ENCODE measurements at places on chromosomes 2 and 18.

GRCh38 chr2:174666845-174667244 is 69.2 kb upstream of the WIPF1 start:
- no peak for DNase-seq

DNA sequence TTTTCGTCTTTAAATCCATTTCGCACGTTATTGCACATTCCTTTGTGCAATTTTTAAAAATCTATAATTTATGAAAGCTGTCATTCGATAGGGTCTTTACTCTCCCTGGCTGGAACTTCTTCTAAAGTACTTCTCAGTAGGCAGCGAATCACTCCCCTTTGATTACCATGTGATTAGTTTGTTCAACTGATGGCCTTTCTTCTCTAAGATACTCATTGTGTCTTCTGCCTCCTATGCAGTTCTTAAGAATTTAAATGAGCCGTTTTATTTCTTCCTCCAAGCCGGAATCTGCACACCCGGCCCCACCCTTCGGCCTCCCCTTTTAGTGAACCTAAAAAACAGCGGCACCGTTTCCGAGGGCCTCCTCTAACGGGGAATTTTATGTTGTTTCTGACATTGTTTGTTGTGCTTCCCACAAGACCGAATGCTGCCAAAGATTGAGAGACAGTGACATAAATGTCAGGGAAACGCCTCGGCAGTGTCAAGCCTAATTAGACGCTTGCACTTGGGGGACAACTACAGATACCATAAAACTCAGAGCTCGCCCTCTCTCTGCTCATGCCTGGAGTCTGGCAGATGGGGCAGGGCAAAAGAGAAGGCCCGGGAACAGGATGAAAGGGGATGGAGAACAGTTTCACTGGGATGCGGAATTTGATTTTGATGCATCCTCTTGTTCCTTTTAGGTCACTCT is 255.3 kb downstream of the BCL11A start:
- no peak for DNase-seq

- no peak for DNase-seq
Measured at GRCh38 chr2:149902081-149902480, 314.5 kb upstream of the MMADHC start.

DNA sequence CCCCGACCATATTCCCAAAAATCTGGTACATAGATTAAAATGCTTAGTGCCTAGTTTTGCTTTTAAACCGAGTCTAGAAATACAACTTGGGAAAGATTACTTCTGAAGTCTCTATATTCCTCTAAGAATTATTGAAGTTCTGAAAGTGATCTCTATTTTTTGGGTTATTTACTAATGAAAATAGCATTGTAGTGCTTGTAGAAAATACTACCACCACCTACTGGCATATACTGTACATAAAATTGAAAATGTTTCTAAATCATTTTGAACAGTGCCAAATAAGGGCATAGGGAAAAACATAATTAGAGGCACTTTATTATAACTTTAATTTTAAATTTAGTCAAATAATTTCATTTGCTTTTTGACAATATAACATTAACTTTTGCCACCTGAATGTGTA is 1399.6 kb upstream of the ZEB2 start:
- no peak for DNase-seq

- DNase-seq, result no peak
Measured at GRCh38 chr18:75592527-75592926, 165.0 kb upstream of the SMIM21 start.

DNA sequence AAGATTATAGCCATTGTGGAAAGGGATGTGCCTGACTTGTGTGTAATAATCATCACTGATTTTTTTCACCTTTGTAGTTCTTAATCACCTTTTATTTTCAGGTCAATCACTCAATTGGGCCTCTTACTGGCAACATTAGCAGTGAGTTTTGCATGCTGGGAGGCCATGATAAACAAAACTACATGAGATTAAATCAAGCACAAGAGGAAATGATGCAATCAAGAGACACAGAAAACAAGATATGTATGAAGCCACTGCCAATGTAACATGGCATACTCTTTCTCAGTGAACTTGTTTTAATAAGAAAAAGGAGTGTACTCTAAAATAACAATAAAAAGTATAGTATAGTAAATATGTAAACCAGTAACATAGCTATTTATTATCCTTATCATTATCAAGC is 69.9 kb upstream of the FSIP2 start:
- no peak for DNase-seq

All from D341Med (cell line).